Fibroblast of skin of right quadriceps (primary cell): ENCODE measurements at places on chromosomes 13 and 19.

- no peak for DNase-seq
These were observed 83.6 kb upstream of the PDCD5 start for GRCh38 chr19:32497391-32497790.

GRCh38 chr19:31627620-31628365 is 278.6 kb upstream of the TSHZ3 start:
- DNase-seq: no peak

- no peak for DNase-seq
These were observed 6.6 kb downstream of the PTBP1 start for GRCh38 chr19:803686-804418.

DNA sequence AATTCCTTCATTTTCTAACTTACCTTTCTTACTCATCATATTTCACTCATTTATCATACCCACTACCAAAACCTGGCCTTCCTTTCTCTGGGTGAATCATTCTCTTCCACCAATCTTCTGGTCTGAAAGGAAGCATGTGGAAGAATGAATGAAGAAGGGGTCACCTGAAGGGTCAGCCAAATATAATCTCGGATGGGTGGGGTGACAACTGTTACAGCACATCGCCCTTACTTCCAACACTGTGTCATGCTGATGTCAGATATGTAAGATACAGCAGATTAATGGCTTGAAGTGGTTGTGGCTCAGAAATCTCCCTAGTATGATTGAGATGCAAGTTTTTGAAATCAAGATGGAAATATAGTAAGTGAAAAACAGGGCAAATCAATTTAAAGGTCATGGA is 401.7 kb upstream of the HTR2A start:
- no peak for DNase-seq

DNA sequence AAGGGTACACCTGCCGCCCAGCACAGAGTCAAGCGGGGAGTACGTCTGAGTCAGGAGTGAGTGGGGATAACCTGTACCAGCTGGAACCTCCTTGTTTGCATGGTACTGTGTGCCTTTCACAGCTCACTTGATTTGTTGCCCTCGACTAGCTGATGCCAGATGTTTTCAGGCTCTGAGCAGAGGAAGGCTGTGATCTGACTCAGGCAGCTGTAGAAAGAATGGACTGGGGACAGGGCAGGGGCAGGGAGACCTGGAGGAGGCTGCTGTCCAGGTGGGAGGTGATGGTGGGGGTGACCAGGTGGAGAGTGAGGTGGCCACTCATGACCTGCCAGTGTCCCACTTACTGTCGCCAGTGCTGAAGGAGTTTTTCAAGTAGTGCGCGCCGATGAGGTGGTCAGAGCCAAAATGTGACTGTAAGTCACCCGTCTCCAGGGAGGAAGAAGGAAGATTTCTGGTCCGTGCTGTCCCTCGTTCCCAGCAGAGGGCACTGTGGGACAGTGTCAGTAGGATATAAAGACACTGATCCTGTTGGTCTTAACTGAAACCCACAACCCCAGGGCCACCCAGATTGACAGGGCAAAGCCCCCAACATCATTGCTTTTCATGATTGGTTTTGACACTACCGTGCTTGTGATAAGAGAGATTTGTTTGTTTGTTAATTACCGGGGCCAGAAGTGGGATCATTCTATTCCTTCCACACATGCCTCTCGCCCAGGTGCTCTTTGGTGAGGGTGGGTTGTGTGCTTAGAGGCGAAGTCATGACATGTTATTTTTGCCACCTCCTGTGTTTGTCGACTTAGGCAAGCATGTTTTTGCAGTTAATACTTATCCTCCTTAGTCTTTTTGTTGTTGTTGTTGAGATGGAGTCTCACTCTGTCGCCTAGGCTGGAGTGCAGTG is 128.4 kb downstream of the DPF1 start:
- peak; percentile 54 for DNase-seq

- no peak for DNase-seq
These were observed 117.7 kb downstream of the FNDC3A start for GRCh38 chr13:49093376-49093775.

DNA sequence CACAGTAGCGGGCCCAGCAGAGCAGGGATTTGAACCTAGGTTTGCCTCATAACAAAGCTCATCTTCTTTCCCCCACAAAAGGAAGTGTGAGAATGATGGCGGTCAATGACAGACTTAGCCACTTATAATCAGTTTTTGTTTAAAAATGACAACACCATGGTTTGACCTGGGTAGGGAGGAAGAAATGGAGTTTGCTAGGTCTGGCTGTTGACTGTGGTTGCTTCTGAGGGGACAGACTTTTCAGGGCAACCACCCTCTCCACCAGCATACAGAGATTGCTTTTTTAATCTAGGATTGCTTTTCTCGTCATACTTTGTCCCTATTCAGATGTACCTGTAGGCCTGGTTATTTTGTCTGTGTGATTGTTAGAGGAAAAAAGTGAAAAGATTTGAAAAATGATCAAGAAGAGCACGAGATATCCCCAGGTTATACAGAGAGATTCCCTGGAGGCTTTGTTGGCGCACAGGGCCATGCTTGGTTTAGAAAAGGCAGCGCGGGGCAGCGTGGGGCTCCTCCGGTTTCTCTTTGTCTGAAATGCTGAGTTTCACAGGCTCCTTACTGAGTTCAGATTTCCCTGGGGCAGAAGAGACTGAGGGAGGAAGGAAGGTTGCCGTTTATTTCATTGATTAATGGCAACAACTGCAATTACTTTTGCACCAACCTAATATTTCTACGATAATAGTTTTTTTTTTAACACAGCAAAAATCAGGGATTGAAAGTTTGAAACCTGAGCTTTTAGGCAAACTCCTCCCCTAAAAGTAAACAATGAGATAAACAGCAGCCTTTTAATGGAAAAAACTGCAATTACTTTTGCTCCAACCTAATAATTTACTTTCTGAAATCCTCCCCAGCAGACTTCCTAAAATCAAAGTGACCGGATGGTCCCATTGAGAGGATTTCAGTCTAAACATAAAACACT is 97.0 kb upstream of the RNF113B start:
- DNase-seq: no peak

DNA sequence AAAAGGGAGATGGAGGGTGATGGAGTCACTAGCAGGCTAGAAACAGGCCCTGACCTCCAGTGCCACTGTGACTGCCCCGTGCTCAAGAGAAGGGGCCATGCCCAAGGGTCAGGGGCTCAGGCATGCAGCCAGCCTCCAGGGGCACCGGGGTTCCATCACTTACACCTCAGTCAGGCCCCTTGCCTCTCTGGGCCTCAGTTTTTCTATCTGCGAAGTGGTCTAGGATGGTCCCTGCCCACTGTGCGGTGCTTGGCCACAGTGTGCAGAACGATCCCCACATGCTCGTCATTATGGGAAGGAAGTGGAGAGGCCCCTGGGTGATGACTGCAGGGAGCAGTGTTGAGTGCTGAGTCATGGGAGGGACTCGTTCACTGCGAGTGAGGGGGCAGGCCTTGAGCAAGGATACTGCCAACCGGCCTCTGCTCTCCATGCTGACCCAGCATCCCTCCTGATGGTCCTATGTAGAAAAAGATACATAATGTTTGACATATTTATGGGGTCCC is 23.1 kb downstream of the TMED1 start:
- peak; percentile 96 for DNase-seq

DNA sequence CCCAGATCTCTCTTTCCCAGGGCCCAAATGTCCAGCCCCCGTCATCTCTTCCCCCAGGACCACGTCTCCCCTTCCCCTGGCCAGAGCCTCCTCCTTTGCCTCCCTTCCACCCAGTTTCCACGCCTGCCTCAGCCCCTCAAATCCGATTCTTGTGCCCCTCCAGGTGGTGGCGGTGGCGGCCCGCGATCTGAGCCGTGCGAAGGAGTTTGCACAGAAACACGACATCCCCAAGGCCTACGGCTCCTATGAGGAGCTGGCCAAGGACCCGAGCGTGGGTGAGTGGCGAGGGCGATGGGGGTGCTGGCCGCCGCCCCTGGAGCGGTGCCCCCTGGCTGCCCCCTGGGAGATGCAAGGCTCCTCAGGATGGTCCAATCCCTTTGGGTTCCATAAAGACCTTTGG is 1.3 kb downstream of the DHDH start:
- DNase-seq: no peak

- DNase-seq: no peak
These were observed 35.1 kb downstream of the LCP1 start for GRCh38 chr13:46146898-46147297.

- DNase-seq: peak; percentile 43
These were observed 98.7 kb downstream of the STARD13 start for GRCh38 chr13:33186861-33187291.

GRCh38 chr19:32661318-32661717 is 13.7 kb downstream of the ANKRD27 start:
- DNase-seq: no peak

DNA sequence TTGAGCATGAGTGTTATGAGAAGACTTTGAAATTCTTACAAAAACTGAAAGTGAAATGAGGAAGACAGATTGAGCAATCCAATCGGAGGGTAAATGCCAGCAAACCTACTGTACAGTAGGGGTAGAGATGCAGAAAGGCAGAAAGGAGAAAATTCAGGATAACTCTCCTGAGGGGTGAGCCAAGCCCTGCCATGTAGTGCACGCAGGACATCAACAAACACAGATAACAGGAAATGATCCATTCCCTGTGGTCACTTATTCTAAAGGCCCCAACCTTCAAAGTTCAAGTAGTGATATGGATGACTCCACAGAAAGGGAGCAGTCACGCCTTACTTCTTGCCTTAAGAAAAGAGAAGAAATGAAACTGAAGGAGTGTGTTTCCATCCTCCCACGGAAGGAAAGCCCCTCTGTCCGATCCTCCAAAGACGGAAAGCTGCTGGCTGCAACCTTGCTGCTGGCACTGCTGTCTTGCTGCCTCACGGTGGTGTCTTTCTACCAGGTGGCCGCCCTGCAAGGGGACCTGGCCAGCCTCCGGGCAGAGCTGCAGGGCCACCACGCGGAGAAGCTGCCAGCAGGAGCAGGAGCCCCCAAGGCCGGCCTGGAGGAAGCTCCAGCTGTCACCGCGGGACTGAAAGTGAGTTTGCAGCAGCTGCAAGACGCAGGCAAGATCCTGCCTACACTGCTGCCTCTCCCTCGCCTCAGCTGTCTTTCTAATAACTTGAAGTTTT is at the start of gene TNFSF13B:
TNFSF13B (plus strand) TSS at position 118 of the 728 bp plus-strand sequence; CDS start at position 296, 178 bp downstream.
- DNase-seq: peak; percentile 12

DNA sequence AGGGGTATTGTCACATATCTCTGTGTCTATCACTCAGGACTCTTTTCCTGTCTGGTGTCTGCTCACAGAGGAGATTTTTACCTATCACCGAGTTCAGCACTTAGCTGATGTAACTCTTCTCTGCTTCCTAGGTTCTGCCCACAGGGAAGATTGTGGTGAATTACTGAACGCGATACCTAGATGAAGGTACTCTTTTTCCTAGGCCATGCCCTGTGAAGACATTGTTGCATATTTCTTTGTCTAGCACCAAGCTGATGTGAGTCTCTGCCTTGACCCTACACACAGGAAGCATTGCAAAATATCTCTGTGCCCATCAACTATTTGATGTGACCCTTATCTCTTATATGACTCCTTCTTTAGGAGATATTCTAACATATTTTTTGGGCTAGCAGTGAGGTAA is 72.1 kb upstream of the ZNF43 start:
- DNase-seq: no peak
